Activated gamma-delta T cell treated with Interleukin-2 at 50 U/mL for 16 hours (primary cell): ENCODE measurements at places on chromosomes 7 and 10.

DNA sequence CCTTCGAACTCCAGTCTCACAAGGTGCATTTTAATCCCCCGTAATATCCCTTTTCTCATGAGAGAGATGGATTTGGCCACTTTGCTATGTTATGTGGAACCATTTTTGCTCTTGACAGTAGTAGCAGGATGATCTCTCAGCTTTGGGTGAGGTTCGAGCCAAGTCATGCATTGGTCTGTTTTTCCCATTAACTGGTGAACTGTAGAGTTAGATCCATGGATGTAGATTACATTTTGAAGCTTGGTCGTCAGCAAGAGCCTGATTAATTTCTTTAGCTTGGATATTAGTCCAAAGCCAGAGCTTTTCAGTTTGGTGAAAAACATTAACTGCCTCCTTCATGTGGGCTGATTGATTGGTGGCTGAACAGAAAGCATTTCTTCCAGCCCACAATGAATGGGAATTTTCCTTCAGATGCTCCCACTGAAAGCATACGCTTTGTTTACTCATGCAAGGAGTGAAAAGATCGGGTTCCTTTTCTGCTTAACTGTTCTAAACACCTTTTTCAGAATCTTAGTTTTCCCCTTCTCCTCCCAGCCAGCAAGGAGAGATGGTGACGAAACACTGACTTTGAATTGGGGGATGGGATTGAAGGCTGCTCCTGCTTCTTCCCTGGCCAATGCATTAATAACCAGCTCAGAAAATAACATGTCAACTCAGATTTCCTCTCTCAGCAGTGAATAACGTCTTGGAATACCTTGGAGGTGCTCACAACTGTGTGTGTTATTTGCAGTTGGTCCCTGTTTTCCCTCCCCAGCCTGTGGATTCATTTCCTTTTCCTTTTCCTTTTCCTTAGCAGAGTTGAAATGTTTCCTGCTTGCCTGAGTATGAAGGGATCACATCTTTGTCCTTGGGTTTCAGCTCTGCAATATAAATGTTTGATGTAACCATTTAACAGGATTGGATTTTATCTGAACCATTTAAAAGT is 351.8 kb upstream of the FZD8 start:
- DNase-seq, result no peak

- DNase-seq, result no peak
These were observed 7.2 kb downstream of the ADCY1 start for GRCh38 chr7:45581271-45581780.

DNA sequence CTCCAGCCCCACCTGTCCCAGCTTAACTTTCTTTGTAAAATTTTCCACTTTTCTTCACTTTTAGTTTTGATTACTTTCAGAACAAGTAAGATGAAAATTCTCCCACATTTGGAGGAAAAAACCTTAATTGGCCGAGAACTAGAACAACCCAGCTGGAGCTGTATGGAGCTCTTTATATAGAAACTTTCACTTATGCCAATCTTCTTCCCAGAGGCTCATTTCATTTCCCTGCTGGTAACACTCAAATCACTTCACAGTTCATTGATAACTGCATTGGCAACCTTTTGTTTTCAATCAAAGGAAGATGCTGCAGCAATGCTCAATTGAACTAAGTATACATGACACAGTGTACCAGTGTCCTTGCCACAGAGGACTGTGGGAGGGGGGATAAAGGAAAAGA is 176.2 kb upstream of the NOBOX start:
- no peak for DNase-seq

DNA sequence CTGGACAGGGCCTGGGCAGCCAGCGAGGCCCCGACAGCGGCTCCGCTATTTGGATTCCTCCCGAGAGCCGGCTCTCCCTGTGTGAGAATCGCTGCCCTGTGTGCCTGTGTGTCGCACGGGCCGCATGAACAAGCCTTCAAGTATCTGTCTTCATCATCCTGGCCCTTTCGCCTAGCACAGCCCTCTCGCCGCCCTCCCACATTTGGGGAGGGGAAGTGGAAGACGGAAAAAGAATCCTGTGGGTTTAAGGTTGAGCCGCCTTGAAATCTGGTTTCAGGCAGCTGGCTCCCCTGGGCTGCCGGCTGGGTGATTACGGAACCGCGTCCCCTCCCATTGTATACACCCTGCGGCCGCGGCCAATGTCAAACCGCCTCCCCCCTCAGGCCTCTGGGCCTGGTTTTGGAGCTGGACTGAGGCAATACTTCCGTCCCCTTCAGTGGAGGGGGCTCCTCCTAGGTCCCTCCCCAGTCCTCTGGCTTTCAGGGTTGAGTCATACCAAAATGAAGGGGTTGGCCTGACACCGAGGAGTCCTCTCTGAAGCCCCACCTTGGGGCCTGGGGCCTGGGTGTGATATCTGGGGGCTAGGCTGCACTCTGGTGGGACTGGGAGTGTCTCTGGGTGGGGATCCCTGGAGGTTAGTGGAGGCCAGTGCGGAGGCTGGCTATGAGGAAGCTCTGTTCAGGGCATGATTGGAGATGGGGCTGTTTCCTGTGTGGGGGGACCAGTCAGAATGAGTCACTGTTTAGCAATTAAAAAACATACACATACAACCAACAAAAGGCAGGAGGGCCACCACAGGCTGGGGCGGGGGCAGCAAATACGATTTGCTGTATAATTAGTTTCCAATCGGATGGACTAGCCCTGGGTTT is 1.7 kb downstream of the TRIM8 start:
- DNase-seq, result peak; percentile 79

DNA sequence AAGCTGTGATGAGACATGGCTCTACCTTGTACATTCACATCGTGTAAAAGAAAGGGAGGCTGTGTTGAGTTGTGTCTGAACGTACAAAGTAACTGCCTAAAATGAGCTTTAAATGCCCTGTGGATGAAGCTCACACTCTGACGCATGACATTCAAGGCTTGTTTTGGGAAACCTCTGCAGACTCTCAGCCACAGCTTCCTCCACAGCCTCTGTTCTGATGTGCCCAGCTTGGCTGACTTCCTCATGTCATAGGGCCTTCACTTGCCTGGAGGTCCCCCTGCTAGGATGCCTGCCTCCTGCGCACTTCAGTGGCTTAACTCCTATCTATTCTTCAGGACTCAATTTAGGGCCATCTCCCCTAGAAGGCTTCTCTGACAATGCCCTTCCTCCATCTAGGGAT is 230.0 kb upstream of the HABP2 start:
- no peak for DNase-seq

DNA sequence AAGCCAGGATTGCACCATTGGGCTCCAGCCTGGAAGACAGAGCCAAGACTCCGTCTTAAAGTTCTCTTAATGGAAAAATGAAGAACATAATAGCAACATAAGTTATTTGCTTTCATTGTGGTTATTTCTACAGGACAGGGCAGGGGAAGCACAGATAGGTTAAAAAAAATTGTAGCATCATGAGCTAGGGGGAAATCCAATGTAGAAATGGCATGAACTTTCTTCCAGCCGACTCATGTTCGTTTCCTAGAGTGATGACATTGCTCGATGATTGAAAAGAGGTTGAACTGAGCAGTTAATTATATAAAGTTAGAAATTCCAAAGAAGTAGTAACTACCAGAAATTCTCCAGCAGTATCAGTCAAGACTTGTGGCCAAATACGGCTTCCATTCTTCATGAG is 64.9 kb downstream of the DAGLB start:
- DNase-seq, result no peak

- DNase-seq, result no peak
These were observed 13.4 kb downstream of the TNS3 start for GRCh38 chr7:47568547-47568946.

DNA sequence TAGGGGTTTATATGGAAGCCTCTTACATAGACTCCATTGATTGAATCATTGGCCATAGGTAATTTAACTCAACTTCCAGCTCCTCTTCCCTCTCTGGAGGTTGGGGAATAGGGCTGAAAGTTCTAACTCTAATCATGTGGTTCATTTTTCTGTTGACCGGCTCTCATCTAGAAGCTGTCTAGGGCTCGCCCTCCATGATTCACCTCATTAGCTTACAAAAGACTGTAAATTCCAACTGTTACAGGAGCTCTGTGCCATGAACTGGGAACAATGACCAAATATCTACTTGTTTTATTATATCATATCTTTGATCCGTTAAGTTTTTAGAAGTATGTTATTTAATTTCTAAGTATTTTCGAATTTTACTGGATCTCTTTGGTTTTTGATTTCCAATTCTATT is 263.0 kb downstream of the TCF7L2 start:
- DNase-seq, result no peak

- no peak for DNase-seq
These were observed 108.0 kb downstream of the SPAG6 start for GRCh38 chr10:22453320-22453719.

DNA sequence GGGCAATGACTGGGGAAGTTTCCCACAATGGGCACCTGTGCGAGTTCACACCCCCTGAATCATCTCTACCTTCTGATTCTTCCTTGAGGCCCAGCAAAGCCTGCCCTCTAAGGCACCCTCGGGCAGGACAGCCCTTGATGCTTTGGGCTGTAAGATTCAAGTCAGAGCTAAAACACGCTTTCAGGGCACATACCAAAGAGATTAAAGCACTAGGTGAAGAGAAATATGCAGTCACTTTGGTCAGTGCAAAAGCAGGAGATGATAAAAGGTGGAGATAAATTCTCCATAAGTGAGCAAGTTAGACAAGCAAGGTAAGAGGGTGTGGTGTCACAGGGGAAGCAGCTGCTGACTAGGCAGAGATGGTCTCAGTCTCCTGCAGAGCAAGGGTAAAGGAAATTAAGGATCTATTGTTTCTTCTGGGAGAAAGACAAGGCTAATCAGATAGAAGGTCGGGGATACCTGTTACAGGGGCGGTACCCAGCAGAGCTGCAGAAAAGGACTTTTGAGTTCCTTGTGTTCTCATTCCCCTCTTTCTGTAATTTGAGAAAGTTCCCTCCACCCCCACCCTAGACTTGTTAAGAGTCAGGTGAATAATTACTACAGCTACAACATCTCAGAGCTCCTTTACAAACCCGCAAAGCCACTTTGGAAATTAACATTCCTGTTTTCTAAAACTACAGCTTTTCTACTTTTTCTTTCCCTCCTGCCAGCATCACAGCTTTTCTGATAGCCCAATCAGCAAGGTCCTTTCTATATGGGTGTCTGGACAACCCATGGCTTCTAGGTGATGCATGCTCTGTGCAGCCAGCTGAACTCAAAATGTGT is 26.4 kb downstream of the PDLIM1 start:
- DNase-seq, result no peak

- no peak for DNase-seq
These were observed 90.1 kb downstream of the PCDH15 start for GRCh38 chr10:54710918-54711317.

DNA sequence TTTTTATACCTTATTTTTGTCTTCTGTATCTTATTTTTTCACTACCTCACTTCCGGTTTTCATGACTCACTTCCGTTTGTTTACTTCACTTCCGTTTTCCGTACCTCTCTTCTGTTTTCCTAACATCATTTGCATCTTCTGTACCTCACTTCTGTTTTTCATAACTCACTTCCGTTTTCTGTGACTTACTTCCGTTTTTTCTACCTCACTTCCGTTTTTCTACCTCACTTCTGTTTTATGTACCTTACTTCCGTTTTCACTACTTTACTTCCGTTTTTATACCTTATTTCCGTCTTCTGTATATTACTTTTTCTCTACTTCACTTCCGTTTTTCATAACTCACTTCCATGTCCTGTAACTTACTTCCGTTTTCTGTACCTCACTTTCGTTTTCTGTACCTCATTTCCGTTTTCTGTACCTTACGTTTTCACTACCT is 492.5 kb upstream of the AKR1E2 start:
- no peak for DNase-seq

- DNase-seq, result no peak
These were observed 47.6 kb downstream of the ZRANB1 start for GRCh38 chr10:124989526-124989925.

- no peak for DNase-seq
These were observed 9.1 kb upstream of the CXCL12 start for GRCh38 chr10:44393834-44394547.

DNA sequence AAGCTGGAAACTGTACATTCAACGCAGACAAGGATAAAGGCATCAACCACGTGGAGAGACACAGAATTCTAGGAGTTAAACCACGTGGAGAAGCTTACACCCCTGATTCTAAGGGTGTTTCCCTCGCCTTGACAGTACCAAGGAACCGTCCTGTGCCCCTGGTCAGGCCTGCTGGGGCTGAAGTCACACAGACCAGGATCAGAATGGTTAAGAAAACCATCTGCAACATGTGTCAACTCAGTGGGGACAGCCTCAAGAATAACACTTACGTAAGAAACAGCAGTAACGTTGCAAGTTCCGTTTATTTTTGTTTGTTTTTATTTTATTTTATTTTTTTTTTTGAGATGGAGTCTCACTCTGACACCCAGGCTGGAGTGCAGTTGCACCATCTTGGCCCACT is 55.6 kb downstream of the CHST15 start:
- DNase-seq, result no peak

- DNase-seq, result no peak
These were observed 748.6 kb downstream of the GRID1 start for GRCh38 chr10:85617751-85618546.

DNA sequence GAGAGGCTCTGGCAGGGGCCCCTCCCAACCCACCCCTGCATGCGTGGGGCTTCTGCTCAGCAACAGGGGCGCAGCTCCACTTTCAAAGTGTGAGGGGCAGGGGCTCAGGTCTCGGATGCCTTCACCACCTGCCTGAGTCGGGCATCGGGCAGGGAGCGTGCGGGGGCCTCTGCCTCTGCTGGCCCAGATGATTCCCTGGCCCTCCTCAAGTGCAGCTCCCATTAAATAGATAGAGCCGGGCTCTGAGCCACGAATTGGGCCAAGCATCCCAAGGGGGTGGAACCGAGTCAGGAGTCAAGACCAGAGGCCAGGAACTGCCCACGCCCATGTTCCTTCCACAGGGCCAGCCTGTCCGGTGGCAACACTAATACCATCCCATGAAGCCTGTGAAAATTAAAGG is 108.9 kb upstream of the FAM20C start:
- no peak for DNase-seq

GRCh38 chr10:123858907-123859652 is 32.5 kb downstream of the CPXM2 start:
- DNase-seq, result no peak

GRCh38 chr10:29841724-29842649 is 207.2 kb upstream of the SVIL start:
- no peak for DNase-seq

GRCh38 chr7:73454424-73454823 is 20.8 kb downstream of the FZD9 start:
- DNase-seq, result no peak

DNA sequence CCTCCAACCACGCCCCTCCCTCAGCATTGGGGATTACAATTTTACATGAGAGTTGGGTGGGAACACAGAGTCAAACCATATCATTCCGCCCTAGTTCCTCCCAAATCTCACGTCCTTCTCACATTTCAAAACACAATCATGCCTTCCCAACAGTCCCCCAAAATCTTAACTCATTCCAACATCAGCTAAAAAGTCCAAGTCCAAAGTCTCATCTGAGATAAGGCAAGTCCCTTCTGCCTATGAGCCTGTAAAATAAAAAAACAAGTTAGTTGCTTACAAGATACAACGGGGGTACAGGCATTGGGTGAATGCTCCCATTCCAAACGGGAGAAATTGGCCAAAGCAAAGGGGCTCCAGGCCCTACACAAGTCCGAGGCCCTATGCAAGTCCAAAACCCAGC is 77.7 kb upstream of the CAPZA2 start:
- DNase-seq, result no peak

- no peak for DNase-seq
These were observed 105.6 kb downstream of the CDK6 start for GRCh38 chr7:92730808-92731207.
